ENCODE measurements at places on chromosomes 13 and 19. TPM values are rescaled to one million over a fixed set of nuclear protein-coding genes. Genes with fewer than 3 reads are reported as not detected.

Gene ZNF816
- 25.7 TPM for total RNA-seq

- peak overlapping the region; percentile 86 for H3K4me3 ChIP-seq
- peaks cover 11% of the 10 kb centered on the region for H3K4me1 ChIP-seq
- peak; percentile 38 for DNase-seq
Observed at GRCh38 chr13:36819739-36820090, 693 bp downstream of the RFXAP start.

Gene C13orf42
- total RNA-seq, result not detected

Gene GJB2
- total RNA-seq, result 0.13 TPM

GRCh38 chr13:111491659-111492058 lies 171.2 kb downstream of the TEX29 start:
- no peaks in the 10 kb centered on the region for H3K36me3 ChIP-seq
- H3K4me1 ChIP-seq, result no peaks in the 10 kb centered on the region
- H3K4me3 ChIP-seq, result no peak overlapping the region
- no peaks in the 10 kb centered on the region for H3K27me3 ChIP-seq
- no peak for DNase-seq

Gene LHB
- not detected for total RNA-seq

DNA sequence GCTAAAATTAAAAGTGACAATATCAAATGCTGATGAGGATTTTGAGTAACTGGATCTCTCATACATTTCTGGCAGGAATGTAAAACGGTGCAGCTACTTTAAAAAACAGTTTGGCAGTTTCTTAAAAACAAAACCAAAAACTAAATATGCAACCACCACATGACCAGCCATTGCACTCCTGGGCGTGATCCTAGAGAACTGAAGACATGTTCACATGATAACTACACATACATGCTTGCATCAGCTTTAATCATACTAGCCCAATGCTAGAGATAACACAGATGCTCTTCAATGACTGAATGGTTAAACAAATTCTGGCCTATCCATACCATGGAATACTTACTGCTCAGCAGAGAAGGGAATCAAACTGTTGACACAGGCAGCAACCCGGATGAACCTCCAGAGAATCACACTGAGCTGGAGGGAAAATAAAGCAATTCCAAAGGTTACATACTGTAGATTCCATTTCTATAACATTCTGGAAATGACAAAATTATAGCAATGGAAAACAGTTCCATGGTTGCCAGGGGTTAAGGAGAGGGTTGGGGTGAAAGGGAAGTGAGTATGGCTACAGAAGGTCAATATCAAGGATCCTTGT lies 25.5 kb upstream of the NAXD start:
- no peak overlapping the region for H3K27ac ChIP-seq
- H3K27me3 ChIP-seq, result no peaks in the 10 kb centered on the region
- no peak overlapping the region for H3K4me3 ChIP-seq
- H3K36me3 ChIP-seq, result no peaks in the 10 kb centered on the region
- DNase-seq, result no peak
- no peaks in the 10 kb centered on the region for H3K4me1 ChIP-seq

DNA sequence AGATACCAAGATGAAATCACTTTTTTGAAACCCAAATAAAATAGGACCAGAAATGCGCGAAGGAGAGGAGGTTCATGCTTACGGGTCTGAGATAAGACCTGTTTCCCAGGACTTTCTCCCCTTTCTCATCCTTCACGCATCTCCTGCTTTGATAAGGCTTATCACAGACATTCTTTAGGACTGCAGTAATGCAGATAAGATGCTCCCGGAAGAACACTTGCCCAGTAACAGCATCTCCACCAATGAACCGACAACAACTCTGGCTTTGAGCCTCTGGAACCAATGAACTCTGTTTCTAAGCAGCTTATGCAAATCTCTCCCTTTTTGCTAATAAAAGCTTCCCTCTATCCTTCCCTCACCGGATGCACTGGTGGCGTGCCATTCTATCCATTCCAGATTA lies 783.4 kb upstream of the ARGLU1 start:
- no peak overlapping the region for H3K4me3 ChIP-seq
- H3K4me1 ChIP-seq, result no peaks in the 10 kb centered on the region
- H3K27me3 ChIP-seq, result no peaks in the 10 kb centered on the region
- no peak overlapping the region for H3K27ac ChIP-seq
- no peak for DNase-seq

GRCh38 chr13:38135592-38135991 lies 214.1 kb upstream of the UFM1 start:
- DNase-seq, result no peak
- no peaks in the 10 kb centered on the region for H3K4me1 ChIP-seq
- H3K4me3 ChIP-seq, result no peak overlapping the region
- no peaks in the 10 kb centered on the region for H3K36me3 ChIP-seq

Gene NPHS1
- not detected for total RNA-seq

- no peak overlapping the region for H3K27ac ChIP-seq
- H3K4me3 ChIP-seq, result peak overlapping the region; percentile 51
- peaks cover 7% of the 10 kb centered on the region for H3K4me1 ChIP-seq
- H3K27me3 ChIP-seq, result no peaks in the 10 kb centered on the region
- peak; percentile 33 for DNase-seq
Observed at GRCh38 chr19:45153339-45154063, 7.3 kb downstream of the NKPD1 start.

- no peaks in the 10 kb centered on the region for H3K4me1 ChIP-seq
- H3K27ac ChIP-seq, result no peak within 1 kb of the TSS
- no peak for DNase-seq
- peaks cover 13% of the 10 kb centered on the region for H3K27me3 ChIP-seq
Observed at GRCh38 chr19:17966550-17967256, at the start of gene KCNN1. Gene KCNN1, plus strand, starts transcription at chr19:17967107. Its CDS starts 6,782 bp downstream, at chr19:17973889.

Gene FRY
- 39.9 TPM for total RNA-seq

- peak overlapping the region; percentile 79 for H3K4me3 ChIP-seq
- peaks cover 5% of the 10 kb centered on the region for H3K4me1 ChIP-seq
- DNase-seq, result no peak
- H3K36me3 ChIP-seq, result peaks cover 7% of the 10 kb centered on the region
Observed at GRCh38 chr13:39655041-39655568, 357 bp upstream of the COG6 start.

DNA sequence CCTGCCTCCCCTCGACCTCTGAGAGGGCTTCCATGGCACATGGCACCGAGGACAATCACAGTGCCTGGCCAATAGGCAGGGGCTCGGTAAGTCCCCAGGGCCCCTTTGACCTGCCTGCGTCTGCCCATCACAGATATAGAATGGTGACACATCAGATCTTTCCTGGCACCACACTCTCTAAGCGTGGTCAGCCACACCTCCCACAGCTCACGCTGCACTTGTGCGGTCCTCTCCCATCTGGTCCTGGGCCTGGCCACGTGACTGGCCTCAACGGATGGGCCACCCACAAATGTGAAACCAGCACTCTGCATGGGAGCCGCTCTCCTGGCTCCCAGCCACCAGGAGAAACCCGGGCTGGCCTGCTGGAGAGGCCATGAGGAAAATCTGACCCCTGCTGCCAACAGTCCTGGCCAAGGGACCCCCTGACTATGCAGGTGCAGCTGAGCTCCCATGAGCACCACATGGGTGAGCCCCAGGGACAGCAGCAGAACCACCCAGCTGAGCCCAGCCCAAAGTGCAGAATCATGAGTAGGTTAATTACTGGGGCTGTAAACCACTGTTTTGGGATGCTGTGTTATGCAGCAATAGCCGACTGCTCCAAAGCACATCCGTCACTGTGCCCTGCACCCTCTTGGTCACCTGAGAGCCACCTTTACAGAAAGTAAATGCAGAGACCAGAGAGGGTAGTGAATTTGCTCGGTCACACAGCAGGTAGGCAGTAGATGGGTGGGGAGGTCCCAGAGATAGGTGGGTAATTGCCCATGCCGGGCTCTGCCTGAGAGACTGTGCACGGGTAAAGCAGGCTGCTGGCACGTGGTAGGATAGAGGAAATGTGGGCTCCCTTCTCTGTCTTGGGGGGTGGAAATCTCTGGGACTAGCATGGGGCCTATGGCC lies 9.7 kb upstream of the MEF2B start:
- no peaks in the 10 kb centered on the region for H3K36me3 ChIP-seq
- H3K4me3 ChIP-seq, result no peak overlapping the region
